Activated naive CD4-positive, alpha-beta T cell treated with Interleukin-2 at 50 U/mL for 16 hours (primary cell): ENCODE measurements at places on chromosomes 11 and 22.

DNA sequence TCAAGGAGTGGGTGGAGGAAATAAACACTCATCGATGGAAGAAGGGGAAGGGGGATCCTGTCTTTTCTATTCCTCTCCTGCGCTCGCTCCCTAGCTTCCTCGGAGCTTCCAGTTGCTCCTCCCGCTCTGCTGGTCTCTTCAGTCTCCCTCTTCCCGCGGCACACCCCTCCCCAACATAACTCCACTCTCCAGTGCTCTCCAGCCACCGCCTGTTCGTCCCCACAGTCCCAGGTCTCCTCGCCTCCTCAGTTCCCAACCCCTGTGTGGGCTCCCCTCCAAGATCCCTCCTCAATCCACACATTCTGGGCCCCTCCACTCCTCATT, 438 bp downstream of the ZW10 start:
- DNase-seq, result no peak

DNA sequence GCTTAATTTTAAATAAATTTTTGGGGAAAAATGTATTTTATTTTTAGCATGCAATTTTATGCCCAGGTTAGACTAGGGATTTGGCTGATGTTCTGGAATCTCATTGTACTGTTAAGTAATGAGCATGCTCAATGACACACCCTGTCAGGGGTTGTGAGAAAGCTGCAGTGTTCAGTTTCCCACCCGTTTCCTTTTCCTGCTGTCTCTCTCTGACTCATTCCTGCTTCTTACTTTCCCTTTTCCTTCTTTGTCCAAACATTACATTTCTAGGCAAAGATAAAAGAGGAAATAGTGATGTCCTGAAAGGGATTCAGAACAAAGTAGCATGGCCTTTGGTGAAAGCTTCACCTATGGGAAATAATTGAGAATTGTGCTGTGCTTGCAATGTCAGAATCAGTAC, 22.7 kb downstream of the OOSP3 start:
- no peak for DNase-seq

DNA sequence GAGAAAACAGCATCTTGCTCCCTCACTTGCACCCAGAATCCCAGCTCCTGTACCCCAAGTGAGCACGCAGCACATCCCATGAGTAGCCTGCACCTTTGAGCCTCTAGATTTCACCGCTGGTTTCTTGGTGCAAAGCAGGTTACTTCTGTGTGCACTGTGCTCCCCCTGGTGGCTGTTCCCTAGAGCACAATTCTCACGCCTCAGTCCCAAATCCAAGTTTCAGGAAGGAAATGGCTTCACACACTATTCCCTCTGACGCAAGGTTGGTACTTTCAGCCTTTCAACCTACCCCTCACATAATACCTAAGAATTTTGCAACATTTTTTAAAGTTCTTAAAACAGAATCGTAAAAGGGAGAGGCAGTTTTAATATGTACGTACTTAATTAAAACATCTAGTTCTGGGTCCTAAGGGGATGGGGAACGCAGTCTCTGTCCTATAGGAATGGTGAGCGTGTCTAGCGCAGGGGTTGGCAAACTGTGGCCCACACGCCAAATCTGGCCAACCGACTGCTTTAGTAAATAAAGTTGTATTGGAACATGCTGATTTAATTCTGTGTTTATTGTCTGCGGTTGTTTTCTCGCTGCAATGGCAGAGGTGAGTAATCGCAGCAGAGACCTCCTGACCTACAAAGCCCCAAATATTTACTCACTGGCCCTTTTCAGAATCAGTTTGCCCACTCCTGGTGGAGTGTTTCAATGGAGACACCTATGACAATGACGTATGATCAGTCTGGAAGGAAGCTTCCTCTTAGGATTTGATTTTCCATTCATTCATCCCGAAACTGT, 27.5 kb downstream of the DHCR7 start:
- DNase-seq, result no peak

GRCh38 chr22:29871684-29872083, 11.3 kb upstream of the MTMR3 start:
- no peak for DNase-seq

DNA sequence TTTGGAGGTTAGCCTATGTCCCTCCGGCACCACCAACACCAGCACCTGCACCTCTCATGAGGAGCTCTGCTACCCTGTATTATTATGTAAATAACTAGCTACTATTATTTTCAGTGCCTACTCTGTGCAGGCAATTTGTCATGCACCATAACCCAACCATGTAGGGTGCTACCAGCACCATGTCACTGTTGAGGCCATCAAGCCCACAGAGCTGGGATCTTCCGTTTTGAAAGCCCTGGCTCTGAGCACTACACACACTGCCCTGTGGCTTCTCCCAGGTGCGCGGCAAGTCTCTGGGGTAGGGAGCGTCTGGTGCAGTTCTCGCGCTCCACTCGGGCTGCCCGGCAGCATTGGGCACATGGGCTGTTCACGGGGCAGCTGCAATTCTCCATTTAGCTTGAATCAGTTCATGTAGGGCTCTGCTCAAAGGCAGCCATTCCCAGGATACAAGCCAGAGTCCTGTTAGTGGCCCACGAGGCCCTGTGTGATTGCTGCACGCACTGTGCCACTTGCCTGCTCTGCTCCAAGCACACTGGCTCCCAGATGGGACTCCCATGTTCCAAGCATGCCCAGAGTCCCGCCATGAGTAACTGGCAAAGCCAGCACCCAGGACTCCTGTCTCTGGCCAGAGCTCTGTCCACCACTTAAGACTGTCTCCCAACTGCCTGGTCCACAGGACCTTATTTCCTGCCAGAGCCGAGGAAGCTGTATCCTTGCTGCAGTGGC, 42.5 kb upstream of the CDON start:
- no peak for DNase-seq

- DNase-seq, result no peak
These were observed 3.2 kb downstream of the CENPM start for GRCh38 chr22:41943661-41944209.

- DNase-seq, result no peak
These were observed 145.3 kb downstream of the NCAM1 start for GRCh38 chr11:113106507-113106906.

DNA sequence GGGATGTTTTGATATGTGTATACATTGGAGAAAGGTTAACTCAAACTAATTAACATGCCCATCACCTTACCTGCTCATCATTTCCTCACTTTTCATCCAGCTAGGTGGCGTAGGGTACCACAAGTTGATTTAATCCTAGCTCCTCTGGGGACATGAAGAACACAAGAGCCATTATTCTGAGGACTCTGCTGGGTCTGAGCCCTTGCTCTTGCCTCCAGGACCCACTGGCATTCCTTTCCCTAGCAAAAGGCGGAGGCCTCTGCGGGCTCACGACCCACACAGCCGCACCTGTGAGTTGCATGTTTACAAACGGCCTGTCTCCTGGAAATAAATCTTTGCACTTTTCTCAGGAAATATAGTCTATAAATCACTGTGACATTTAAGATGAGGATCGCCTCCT, 871.9 kb downstream of the TBC1D22A start:
- DNase-seq, result no peak

DNA sequence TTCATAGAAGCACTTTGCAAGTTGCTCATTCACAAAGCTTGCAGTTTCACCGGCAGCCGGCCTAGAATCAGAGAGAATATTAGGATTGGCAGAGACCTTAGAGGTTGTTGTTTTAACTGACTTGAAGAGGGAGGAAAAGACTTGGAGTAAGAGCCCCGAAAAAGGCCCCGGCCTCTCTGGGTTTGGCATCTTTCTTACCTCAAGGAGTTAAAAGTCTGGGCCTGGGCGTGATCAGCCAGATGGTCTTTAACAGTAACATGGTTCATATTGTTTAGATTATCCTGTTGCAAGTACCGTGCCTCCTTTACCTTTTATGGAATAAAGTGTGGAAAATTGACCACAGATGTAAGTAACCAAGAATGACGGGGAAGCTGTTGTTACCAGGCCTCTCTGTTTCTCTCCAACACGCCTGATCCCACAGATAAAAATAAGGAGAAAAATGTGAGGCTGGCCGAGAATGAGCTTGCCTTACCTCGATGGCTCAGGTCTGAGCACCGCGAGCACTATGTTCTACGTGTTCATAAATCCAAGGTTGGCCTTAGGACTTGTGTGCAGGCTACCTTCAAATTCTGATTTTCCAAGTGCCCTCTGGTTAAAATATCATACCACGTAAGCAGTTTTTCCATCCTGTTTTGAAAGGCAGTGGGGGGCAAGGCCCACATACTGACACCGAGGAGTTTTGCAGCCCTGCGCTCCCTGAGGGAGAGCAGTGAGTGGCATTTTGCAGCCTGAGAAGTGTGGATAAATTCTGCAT, 56.4 kb downstream of the PARVA start:
- DNase-seq, result no peak

- DNase-seq, result no peak
These were observed 91.5 kb upstream of the SESN3 start for GRCh38 chr11:95322539-95322938.

DNA sequence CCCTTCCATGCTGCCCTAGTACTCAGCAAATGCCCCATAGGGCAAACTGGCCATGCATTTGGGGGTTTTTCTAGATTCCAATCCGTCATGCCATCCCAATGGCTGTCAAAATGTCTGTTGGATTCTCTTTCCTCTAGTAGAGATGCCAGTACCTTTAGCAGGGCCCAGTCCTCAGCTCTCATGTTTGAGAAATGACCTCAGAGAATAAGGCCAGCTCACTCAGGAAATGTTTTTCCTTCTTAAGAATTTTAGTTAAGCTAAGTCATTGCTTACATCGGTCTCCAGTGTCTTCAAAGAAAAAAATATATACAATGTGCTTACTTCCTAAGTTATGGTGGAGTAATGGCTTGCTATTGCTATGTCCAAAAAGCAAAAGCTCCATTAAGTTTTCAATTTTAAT, 14.1 kb upstream of the ALKBH3 start:
- DNase-seq, result no peak

GRCh38 chr11:114106986-114107385, 47.5 kb downstream of the ZBTB16 start:
- DNase-seq, result no peak

- DNase-seq, result no peak
These were observed 35.0 kb downstream of the PPFIBP2 start for GRCh38 chr11:7548659-7549274.

GRCh38 chr22:35995772-35996171, 32.9 kb downstream of the RBFOX2 start:
- DNase-seq, result no peak

- DNase-seq, result no peak
These were observed 208.5 kb downstream of the RAB38 start for GRCh38 chr11:87966694-87967093.

- DNase-seq, result peak; percentile 47
These were observed 565 bp downstream of the GAS2L1 start for GRCh38 chr22:29306835-29307595.

GRCh38 chr11:45266676-45267020, 19.5 kb downstream of the SYT13 start:
- DNase-seq, result no peak

DNA sequence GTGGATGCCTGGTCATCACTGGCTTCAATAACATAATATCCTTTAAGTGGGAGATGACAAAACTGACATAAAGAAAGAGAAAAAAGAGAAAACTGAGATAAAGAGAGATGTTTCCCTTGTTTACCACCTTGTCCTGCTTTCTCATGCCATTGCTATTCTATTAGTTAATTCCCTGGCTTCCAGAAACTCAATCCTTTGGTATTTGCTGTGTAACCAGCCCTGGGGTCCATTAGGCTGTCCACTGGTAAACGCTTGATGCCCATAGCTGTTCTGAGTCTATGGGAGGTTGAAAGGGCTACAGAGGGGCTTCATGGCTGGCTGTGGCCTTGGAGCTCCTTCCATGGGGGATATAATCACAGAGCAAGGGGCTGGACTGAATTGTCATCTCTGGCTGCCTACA, 243.4 kb upstream of the PLET1 start:
- DNase-seq, result no peak

DNA sequence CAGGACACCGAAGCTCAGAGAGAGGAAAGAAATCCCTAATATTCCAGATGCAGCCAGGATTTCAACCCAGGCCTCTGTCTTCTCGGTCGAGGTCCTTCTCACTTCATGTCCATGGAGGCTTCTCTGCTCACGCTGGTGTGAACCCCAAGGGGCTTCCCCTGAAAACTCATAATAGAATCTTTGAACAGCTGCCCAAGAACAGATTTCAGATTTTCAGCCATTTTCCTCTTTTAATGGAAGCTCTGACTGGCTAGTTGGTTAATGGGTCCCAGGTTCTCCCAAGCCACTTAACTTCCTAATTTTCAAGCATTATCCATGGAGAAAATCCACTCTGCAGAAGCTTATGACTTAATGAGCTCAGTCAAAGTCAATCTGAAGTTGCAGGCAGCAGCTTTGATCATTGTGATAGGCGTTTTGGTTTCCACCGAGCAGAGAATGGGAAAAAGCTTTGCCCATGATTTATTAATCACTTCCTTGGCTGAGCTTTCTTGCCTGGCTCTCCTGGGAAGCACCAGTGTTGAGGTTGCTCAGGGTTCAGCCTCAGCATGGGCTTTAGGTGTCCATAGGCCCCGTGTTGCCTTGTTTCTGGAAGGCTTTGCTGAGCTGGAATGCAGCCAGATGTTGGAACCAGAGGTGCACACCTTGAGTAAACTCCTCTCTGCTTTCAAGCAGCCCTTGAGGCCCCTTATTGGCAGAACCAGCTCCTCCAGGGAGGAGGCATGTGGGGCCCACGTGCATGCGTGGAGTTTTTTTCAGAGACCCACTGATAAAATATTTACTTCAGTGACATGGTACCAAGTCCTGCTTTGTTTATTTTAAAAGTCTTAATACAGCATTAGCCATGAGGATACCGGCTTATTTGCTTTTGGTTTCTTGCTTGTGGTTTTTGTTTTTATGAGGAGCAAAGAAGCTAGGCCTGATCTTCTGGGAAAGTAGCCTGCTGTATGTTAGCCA, 25.5 kb downstream of the LDLRAD3 start:
- DNase-seq, result no peak

- DNase-seq, result no peak
These were observed 173.4 kb upstream of the SESN3 start for GRCh38 chr11:95404370-95404769.

- no peak for DNase-seq
These were observed 3.6 kb downstream of the ZFTA start for GRCh38 chr11:63764679-63765647.

DNA sequence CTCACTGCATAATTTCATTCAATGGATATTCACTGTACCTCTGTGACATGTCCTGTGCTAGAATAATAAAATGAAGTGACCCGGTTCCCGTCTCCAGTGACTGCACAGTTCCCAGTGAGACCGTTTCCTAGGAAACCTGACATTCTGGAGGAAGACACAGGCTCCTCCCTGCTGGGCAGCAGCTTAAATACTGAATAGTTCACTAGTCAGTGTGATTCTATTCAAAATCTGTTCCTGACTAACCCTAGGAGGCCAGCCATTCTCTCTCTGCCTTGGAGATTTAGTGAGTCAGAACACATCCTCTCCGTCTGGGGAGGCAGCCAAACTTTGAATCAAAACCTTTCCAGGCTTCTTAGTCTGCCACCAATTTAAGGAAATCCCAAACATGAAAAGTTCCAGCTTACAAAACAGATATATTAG, 11.3 kb downstream of the TRIM66 start:
- no peak for DNase-seq

DNA sequence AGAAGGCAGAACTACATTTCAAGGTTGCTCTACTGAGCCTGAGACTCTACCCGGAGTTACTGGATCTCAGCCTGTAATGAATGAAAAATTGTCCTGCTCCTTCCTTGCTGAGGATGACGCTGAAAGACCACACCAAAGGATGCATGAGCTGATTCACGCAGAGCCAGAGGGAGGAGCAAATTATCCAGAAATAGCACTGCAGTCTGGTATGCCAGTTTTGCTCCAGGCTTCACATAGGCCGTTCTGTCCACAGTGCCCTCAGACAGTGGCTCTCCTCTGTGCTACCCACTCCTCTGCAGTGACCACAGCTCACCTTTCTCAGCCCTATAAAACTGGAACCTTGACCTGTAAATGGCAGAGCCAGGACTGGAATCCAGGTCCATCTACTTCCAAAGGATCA, 79.3 kb upstream of the GALNT18 start:
- DNase-seq, result no peak
